Kasumi-1 (cell line): ENCODE measurements at places on chromosomes 7 and 10.

- no peak for DNase-seq
These were observed 500.2 kb upstream of the GALNT17 start for GRCh38 chr7:70631718-70632117.

DNA sequence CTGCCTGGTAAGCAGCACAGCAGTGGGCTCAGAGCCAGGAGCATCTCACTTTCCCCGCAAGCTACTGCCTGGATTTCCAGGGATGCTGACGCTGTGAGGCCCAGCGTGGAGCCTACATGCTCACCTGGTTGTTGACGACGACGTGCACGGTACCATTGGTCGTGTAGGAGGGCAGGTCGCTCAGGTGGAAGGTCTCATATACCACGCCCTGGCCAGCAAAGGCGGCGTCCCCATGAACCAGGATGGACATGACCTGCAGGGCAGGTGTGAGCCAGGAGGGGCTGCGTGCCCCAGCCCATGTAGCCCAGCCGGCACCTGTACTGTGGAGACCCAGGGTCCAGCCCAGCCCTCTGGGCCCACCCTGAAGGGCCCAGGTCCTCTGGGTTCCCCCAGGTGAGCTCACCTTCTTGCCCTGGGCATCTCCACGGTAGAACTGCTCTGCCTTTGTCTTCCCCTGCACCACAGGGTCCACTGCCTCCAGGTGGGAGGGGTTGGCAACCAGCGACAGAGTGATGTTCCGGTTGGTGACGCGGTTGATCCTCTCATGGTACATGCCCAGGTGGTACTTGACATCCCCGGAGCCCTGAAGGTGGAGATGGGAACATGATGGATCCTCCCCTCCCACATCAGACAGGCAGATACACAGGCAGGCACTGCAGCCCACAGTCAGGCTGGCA, 15.4 kb downstream of the OGDHL start:
- DNase-seq = no peak

- DNase-seq = no peak
These were observed 741.4 kb upstream of the VSTM2A start for GRCh38 chr7:53800746-53801145.

GRCh38 chr10:16910793-16911164, 93.6 kb upstream of the RSU1 start:
- peak; percentile 62 for DNase-seq

- no peak for DNase-seq
These were observed 9.5 kb downstream of the CISD1 start for GRCh38 chr10:58278274-58278961.

- peak; percentile 100 for DNase-seq
These were observed 145.5 kb downstream of the FANK1 start for GRCh38 chr10:126041804-126042231.

GRCh38 chr10:129796710-129797420, 167.2 kb downstream of the EBF3 start:
- DNase-seq = no peak

- no peak for DNase-seq
These were observed 48.4 kb upstream of the ST8SIA6 start for GRCh38 chr10:17502814-17503213.

- peak; percentile 25 for DNase-seq
These were observed 307.8 kb downstream of the GPR37 start for GRCh38 chr7:124457841-124458240.

DNA sequence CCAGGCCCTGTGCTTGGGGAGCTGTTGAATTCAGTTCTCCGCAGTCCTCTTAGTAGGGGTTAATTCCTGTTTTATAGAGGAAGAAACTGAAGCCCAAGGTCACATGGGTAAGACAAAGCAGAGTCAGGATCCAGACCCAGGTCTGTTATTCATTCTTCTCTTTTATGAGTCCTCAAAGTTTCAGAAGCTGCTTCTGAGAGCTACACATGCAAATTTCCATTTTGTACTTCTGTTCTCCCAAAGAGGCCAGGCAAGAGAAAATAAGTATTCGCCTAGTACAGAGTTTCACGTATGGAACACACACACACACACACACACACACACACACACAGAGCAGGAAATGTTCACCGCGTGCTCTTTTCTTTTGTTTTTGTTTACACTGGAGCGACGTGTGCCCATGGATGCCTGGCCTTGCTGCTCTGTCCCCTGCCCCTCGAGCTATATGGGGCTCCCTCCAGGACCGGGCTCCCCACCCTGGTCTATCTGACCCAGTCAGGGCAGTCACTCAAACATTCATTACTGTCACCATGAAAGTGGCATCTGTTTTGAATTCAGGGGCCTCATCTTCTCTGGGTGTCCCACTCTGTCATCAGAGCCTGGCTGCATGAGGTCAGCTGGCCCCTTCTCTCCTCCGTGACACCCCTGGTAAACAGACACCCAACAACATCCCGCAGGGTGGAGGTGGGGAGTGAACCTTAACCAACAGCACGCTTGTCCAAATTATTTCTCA, 84.4 kb downstream of the TNS3 start:
- DNase-seq = peak; percentile 58

GRCh38 chr10:87523731-87524130, 19.0 kb downstream of the MINPP1 start:
- DNase-seq = no peak

GRCh38 chr10:84352251-84352842, 24.0 kb downstream of the CCSER2 start:
- peak; percentile 73 for DNase-seq

- DNase-seq = no peak
These were observed 269.1 kb downstream of the ZMYND11 start for GRCh38 chr10:404346-404745.

DNA sequence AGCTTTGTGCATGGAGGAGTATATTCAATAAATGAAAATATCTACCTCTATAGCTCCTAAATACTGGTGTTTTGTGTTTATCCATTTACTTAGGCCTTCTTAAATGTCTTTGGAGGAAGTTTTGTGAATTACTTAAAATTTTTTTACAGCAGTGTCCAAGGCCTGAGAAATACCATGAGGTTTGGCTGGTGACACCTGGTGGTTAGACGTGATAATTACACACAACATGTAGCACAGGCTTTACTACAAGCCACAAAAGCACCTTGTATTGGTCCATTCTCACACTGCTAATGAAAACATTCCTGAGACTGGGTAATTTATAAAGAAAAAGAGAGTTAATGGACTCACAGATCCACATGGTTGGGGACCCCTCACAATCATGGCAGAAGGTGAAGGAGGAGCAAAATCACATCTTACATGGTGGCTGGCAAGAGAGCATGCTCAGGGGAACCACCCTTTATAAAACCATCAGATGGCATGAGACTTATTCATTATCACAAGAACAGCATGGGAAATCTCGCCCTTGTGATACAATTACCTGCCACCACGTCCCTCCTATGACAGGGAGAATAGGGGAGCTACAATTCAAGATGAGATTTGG, 20.6 kb downstream of the HYAL4 start:
- peak; percentile 66 for DNase-seq

- no peak for DNase-seq
These were observed 21.9 kb downstream of the SND1 start for GRCh38 chr7:127673902-127674301.

- DNase-seq = no peak
These were observed 101.1 kb downstream of the PTPRE start for GRCh38 chr10:128007971-128008370.

DNA sequence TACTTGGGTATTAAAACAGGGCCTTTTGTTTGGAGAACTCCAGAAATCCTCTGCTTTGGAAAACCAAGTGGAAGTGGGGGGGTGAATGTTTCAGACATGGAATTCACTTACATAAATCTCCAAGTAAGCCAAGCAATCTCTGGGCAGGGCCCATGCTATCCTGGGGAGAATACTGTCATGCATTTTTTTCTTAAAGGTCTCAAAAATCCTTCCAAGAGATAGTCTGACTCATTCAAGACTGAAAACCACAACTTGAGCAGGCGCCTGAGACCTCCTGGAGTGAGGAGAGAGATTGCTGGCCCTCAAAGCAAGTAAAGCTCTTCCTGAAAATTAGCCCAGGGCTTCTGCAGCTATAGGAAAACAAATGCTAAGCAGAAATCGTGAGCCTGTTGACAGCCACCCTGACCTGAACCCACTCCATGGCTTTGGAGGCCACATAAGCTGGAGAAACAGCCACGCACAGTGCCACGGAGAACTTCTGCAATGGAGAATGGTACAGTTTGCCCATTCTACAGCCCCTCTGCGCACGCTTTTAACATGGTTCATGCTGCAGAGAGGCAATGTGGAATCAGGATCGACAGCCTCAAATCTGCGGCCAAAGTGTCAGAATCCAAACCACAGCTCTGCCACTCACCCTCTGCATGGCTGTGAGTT, 203.1 kb upstream of the AUTS2 start:
- DNase-seq = no peak

- peak; percentile 59 for DNase-seq
These were observed 11.1 kb upstream of the CRTAC1 start for GRCh38 chr10:98041352-98042043.

DNA sequence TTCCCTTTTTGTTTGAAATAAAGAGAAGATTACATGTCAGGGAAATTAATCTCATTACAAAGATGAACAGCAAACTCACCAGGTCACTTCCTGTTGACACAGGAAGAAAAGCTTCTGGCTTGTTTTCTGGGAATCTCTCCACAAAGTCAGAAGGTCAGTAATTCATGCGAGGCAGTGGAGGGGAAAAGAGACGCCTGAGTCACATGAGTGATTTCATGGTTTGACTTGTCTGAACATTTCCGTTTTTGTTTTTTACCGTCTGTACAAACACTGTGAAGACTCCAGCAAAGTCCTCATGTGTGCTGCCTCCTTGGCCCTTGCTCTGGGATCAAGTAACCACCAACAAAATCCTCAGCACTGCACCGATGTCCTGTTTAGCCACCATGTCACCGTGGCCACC, 2.5 kb upstream of the HABP2 start:
- no peak for DNase-seq

- peak; percentile 24 for DNase-seq
These were observed 76.8 kb downstream of the MKI67 start for GRCh38 chr10:128049226-128050120.

- DNase-seq = no peak
These were observed 636.8 kb downstream of the PHTF2 start for GRCh38 chr7:78435355-78435754.

DNA sequence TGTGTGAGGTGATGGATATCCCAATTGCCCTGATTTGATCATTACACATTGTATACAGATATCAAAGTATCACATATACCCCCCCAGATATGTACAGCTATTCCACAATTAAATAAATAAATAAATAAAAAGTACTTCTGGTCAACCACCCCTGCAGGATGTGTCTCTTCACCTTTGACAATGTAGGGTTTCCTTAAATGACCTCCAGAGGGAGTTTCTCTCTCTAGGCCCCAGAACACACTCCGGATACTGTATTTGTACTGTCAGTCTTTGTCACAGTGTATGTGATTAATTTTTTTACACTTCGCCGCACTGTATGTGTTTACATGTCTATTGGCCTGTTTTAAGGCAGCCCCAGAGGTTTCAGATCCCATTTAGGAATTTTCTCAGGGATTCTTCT, 123.6 kb downstream of the ADCYAP1R1 start:
- peak; percentile 18 for DNase-seq

DNA sequence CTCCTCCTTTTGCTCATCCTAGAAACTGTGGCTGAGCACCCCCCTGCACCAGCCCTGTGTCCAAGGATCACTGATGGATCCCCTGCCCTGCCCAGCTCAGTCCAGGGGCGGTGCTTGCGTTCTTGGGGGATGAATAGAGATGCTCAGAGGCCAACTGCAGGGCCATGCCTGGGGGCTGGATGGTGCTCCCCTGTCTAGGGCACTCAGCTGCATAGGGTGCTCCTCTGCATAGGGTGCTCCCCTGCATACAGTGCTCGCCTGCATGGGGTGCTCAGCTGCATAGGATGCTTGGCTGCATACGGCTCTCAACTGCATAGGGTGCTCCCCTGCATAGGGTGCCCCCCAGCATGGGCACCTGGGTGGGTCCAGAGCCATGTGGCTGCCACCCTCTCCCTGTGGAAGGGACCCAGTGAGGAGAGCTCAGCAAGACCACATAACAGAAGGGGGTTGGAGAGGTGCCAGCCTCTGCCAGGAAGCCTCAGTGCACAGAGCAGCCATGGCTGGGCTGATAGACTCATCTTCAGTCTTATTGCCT, 95.0 kb downstream of the BMS1 start:
- no peak for DNase-seq

DNA sequence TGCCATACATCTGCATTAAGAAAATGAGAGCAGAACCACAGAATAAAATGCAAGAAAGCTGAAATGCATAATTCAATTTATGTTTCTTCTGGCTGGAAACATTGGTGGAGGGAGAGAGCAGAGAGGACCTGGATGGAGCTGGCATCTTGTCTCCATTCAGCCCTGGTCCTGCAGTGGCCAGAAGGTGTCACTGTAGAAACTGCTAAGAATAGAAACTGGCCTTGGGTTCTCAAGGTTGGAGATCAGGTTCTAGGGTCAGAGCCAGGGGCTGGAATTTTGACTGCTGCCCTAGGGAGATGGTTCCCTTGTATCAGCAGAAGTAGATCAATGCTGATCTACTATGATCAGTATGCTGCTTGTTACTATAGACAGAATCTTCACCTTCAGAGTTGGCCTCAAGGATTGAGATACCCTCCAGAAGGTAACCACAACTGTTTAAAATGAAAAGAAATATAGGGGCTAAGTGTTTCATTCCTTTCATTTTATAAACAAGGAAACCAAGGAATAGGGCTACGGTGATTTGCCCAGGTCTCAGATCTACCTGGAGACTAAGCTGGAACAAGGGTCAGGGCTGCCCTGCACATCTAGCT, 13.1 kb downstream of the TAS2R41 start:
- DNase-seq = peak; percentile 11

DNA sequence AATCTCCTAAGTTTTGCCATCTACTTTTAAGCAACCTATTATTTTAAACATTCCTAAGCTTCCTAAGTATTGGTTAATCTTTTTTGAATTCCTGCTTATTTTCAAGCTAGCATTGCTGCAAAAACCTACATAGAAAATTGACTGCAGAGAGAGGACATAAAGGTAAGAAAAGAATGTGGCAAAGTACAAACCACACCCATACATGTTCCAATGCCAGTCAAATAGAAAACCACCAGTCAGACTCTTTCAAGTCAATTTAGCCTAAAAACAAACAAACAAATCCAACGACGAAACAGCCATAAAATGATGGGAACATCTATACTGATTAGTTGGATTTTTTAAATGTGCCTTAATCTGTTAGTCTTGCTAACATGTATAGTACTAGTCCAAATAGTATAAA, 804.8 kb downstream of the GRM8 start:
- no peak for DNase-seq

DNA sequence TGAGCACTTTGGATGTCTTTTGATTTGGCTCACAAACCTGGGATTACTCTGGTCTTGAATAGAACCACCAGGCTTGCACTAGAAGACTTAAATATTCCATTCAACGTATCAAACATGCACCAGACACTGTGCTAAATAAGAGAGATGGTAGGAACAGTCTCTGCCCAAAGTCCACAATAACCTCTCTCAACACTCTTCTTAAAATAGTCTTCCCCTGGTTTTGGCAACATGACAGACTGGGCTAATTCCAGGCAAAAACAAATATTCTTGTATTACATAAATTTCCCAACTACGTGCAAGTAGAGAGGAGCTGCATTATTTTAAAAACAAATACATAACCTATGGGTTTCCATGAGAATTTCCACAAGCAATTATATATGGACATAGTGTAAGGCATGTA, 64.8 kb upstream of the PAPSS2 start:
- no peak for DNase-seq

- DNase-seq = no peak
These were observed 22.7 kb downstream of the VIM start for GRCh38 chr10:17250736-17251135.
